Activated CD4-positive, alpha-beta T cell treated with anti-CD3 and anti-CD28 coated beads, Interleukin-2, amount 10 ng/mL, durations not matched to agents 7 days and 5 days (primary cell): ENCODE measurements at places on chromosomes 3 and 15. TPM values are rescaled to one million over a fixed set of nuclear protein-coding genes. Genes with fewer than 3 reads are reported as not detected.

- DNase-seq, result no peak
- H3K4me3 ChIP-seq, result no peak overlapping the region
- no peak overlapping the region for H3K27ac ChIP-seq
- no peaks in the 10 kb centered on the region for H3K36me3 ChIP-seq
- no peaks in the 10 kb centered on the region for H3K4me1 ChIP-seq
These were observed 335.0 kb upstream of the CTNNB1 start for GRCh38 chr3:40864146-40864782.

Gene ATP13A5
- total RNA-seq, result not detected

DNA sequence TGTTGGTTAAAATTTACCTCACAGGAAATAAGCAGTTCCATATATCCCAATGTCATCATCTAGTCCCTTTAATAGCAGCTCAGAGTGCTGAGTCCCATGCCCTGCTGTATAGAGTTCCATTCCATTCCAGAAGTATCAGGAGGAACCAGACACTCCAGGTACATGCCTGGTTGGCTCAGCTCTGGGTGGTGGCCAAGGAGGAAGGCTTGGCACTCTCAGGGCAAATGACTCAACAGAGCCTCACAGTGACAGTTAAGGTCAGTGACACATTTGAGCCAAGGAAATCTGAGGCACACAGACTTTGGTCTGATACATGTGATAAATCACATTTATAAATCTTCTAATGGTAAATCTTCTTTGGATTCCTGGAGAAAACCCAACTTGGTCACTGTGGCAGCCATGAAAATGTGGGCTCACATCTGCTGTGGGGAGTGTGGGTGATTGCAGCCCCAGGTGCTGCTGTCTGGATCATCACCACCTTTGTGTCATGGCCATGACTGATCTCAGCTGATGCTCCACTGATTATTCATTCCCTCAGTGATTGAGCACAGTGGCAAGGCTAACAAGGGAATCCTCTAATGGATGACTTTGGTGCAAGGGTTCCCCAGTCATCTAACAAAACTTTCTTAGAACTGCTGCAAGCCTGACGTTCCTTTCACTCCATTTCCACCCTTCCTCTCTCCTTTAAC, 9.3 kb downstream of the HHLA2 start:
- H3K4me3 ChIP-seq, result no peak overlapping the region
- DNase-seq, result no peak

GRCh38 chr3:63927422-63928280, 15.5 kb upstream of the SCAANT1 start:
- H3K4me3 ChIP-seq, result no peak overlapping the region
- peaks cover 21% of the 10 kb centered on the region for H3K4me1 ChIP-seq
- H3K36me3 ChIP-seq, result peaks cover 50% of the 10 kb centered on the region
- H3K27me3 ChIP-seq, result no peaks in the 10 kb centered on the region

Gene C3orf20
- 0.10 TPM for total RNA-seq

GRCh38 chr15:40511472-40512133, 40.8 kb downstream of the CHST14 start:
- no peak for DNase-seq
- peaks cover 24% of the 10 kb centered on the region for H3K4me1 ChIP-seq
- H3K27ac ChIP-seq, result no peak overlapping the region
- H3K4me3 ChIP-seq, result peak overlapping the region; percentile 59
- no peaks in the 10 kb centered on the region for H3K36me3 ChIP-seq

Gene SLC24A5
- total RNA-seq, result not detected

Gene SERPINI1
- total RNA-seq, result 3.1 TPM

Gene ALDH1A3
- not detected for total RNA-seq
